Activated CD4-positive, alpha-beta memory T cell treated with anti-CD3 and anti-CD28 coated beads, Interleukin-2, amount 10 ng/mL, durations not matched to agents 7 days and 5 days (primary cell): ENCODE measurements at places on chromosomes 6 and 20. TPM values are rescaled to one million over a fixed set of nuclear protein-coding genes. Genes with fewer than 3 reads are reported as not detected.

The SUMO4 gene
- total RNA-seq: 8.1 TPM

The WFDC12 gene
- not detected for total RNA-seq

The CDH4 gene
- 0.15 TPM for total RNA-seq

The WFDC10B gene
- not detected for total RNA-seq

DNA sequence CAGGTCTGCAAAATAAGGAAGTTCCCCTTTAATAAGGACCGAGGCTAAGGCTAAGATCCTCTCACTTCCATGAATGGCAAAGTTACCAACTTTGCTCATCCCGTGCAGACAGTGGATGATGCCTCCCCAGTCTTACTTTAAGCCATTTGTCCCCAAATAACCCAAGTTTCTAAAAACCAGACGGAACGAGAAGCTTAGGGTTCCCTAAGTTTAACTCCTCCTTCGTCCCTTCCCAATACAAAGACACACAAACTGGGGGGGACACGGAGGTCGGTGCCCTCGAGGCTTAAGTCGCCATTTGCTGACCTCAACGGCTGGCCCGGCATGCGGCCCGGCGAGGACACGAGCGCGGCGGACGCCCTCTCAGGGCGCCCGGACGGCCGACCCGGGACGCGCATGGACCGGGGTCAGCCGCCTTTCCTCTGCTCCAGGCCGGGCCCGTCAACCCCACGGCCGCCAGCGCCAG is 527 bp downstream of the FBXO30 start:
- DNase-seq: peak; percentile 25

GRCh38 chr6:41336824-41337223 is 1.4 kb downstream of the NCR2 start:
- DNase-seq: no peak

- DNase-seq: no peak
Measured at GRCh38 chr20:64238115-64238825, 17.3 kb upstream of the PCMTD2 start.

- no peak for DNase-seq
Measured at GRCh38 chr6:1439349-1439748, 50.0 kb downstream of the FOXF2 start.

DNA sequence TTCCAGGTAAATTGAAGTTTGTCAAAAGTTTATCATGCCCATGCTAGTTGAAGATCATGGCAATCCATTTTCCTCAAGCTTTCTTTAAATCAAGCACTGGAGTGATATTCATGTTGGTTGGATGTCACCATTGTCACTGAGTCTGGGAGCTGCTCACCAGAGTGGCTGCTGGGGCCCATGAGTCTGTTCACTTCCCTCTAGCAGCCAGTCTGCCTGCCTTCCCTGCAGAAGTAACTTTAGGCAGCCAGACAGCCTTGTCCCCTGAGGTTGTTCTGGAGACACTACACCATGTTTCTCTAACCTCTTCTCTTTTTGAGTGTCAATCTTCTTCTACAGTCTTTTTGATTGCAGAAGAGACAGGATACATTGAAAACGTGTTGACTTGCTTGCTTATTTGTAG is 5.5 kb downstream of the SIRT5 start:
- DNase-seq: no peak

DNA sequence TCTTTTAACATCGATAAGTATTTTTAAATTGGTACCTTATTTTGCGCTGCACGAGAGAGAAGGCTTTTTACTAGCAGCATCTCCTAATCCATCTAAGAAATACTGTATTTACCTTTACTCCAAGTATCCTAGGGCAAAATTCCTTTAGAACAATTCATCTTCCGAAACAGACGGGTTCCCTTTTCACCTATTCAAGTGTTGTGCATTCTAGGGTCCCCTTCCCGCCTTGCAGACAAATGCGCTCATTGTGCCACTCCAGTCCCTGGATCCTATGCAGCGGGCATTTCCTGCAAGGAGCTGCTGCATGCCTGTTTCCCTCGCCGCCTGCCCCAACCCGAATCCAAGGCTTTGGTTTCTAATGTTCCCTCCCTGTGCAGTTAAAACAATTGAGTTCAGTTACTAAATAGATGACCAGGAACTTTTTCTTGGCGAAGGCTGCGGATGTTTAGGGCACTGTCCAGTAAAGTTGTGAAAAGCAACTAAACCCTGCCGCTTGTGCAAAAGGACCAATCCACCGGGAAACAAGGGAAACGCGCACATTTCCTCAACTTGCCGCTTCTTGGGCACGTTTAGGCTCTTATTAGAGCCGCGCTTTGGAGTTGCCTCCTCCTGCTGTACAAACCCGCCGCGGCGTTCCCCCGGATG is 556 bp upstream of the SCAF8 start:
- no peak for DNase-seq
